ENCODE measurements at places on chromosomes 1 and 21. TPM values are rescaled to one million over a fixed set of nuclear protein-coding genes. Genes with fewer than 3 reads are reported as not detected.

Gene HOOK1
- total RNA-seq: 9.6 TPM

Gene FTCD
- total RNA-seq: 0.50 TPM

Gene RUNX3
- total RNA-seq: 2.8 TPM

Gene IL23R
- total RNA-seq: not detected

Gene IL19
- not detected for total RNA-seq

Gene BCAN
- total RNA-seq: not detected

Gene CGN
- 2.0 TPM for total RNA-seq

Gene OR6F1
- not detected for total RNA-seq

All from mammary epithelial cell (primary cell).